ENCODE measurements at places on chromosomes 1 and 21.

DNA sequence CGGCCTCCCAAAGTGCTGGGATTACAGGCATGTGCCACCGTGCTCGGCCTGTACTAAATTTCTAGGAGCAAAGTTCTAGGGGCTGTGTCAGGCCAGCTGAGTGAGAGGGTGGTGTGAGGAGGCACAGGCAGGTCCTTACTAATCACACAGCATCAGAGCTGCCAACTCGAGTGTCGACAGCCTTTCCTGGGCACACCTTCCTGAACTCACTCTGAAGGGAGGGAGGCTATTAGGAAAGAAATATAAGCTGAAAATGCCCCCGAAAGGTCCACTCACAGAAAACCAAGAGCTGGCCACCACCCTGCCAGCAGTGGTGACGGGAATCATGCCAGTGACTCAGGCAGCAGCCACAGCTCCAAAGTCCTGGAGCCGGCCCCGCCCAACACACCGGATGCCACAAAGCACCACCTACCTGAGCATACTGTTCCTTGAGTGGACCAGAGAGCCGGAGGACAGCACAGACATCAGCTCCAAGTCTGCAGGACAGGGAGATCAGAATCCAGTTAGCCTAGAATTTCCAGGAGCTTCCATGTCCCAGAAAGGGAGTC, 4.5 kb downstream of the PMVK start:
- no peak for DNase-seq

DNA sequence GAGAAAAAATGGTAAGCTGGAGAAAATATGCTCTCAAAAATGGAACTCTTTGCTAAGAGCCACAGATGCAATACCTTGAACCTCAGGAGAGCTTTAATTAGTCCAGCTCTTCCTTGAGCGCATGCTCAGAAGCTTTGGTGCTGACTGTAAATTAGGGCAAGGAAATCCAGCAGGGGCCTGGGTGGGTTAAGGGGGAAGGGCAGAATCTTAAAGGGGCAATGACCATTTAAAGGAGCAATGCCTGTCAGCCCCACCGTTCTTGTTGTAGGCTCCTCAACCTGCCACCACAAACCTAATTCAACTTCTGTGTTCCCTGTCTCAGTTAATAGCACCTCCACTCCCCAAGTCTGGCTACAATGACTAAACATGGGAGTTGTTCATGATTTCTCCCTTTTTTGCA, 6.8 kb upstream of the SLC22A15 start:
- no peak for DNase-seq

DNA sequence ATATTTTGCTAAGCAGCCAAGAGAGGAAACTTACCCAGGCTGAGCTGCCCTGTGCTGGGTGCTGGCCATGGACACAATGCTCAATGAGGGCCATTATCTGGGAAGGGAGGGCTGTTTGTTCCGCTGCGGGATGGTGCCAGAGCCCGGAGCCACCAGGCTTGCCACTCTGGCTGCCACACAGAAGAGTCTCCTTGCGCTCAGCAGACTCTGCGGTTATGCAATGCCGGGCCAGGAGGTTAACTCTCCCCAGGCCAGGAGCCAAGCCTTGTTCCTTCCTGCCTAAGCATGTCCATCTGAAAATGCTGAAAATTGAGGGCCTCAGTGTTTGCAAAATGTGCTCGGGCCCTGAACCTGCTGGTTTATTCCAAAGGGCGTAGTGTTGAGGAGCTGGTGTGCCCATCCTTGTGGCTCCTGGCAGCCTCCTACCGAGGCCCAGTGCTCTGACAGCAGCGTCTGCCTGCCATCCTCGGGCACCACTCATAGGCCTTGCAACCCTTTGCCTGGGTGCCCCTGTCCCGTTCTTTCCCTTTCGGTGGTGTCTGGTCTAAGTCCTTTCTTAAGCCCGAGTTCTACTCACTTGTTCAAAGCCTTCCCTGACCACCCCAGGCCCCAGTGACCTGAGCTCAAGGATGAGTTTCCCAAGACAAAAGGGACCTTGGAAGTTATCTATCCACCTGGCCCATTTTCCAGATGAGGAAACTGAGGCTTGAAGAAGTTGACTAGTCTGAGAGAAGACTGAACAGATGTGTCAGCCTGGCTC, 133.8 kb upstream of the EDN2 start:
- DNase-seq, result no peak

GRCh38 chr1:238648751-238649150, 737.6 kb upstream of the CHRM3 start:
- no peak for DNase-seq

GRCh38 chr1:153883223-153883622, 39.5 kb downstream of the GATAD2B start:
- no peak for DNase-seq

GRCh38 chr1:208243527-208243966, 637 bp downstream of the PLXNA2 start:
- no peak for DNase-seq

DNA sequence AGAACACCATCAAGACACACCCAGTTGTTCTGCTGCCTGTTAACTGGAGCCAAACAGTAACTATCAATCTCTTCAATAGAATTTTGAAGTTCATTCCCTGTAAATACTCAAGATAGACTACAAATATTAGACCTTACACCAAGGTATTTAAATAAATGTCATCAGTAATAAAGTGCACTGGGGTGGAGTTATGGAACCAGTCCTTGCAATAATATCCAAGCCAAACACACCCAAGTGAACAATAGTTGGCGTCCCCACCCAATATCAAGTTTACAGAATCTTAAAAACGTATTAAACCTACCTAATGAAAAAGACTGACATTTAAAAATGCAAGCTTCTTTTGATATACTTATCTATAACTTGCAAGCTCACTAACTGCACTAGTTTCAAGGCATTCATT, 2.7 kb downstream of the SERBP1 start:
- DNase-seq, result no peak

DNA sequence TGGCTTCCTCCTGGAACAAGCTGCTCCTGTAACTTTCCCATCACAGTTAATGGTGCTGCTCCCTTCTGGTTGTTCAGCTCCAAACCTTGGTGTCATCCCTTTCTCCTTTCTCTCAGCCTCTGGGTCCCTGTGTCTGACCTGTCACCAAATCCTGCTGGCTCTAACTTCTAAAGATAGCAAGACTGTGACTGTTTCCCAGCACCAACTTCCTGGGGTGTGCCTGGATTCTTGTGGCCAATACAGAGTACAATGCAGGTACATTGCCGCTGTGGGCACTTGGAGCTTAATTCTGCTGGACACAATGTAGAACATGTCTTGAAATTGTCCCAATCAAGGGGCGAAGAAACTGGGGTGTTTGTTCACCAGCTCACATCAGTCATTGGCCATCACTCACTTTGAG, 156.7 kb upstream of the CSF3R start:
- no peak for DNase-seq

GRCh38 chr1:12617901-12618660, at the start of gene DHRS3:
TSS of gene DHRS3 (minus strand) at chr1:12618210. CDS start at chr1:12617348, 862 bp downstream.
- DNase-seq, result no peak

DNA sequence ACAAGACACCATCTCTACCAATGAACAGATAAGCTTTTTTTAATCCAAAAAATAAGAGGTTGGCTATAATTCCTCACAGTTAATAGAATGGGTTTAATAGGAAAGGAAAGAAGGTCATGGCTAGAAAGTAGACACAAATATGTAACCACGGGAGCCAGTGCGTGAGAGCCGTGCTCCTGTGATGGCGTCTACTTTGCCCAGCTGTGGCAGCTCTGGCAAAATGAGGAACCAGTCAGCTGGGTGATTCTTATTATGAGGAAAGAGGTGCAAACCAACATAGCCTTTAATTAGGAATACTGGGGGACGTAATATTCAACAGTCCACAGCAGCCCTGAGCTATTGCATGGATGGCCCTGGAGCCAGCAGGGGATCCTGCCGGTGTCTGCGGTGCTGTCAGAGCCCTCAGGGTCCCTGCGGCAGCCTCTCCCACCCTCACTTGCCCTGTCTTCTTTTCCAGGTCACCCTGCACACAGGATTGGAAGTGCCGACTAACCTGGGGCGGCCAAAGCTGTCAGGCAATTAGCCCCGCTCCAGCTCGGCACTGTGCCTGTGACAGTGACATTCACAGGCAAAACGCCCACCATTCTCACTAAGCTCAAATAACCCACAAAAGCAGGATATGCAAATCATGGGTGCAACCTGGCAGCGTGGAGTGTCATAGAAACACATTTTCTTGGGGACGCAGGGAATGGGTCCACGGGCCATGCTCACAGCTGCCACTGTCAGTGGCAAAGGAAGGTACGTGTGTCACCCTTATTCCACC, 25.9 kb upstream of the GNPAT start:
- no peak for DNase-seq

- DNase-seq, result no peak
Observed at GRCh38 chr1:223873044-223873443, 27.3 kb upstream of the TP53BP2 start.

DNA sequence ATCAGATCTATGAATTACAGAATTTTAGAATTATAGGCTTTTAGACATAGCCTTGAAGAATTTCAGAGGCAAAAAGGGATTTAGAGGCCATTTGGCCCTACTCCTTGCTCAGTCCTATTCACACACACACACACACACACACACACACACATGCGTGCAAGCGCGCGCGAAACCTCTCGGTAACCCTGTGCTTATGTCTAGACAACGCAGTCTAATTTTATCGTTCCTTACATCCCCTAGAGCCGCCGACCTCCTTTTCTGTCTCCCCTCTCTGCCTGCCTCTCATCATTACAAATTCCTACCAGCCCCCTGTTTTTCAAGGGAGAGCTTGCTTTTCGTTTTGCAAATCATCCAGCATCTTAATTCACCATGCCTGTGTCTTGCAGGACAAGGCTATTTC, 252.1 kb downstream of the FOXD2 start:
- no peak for DNase-seq

DNA sequence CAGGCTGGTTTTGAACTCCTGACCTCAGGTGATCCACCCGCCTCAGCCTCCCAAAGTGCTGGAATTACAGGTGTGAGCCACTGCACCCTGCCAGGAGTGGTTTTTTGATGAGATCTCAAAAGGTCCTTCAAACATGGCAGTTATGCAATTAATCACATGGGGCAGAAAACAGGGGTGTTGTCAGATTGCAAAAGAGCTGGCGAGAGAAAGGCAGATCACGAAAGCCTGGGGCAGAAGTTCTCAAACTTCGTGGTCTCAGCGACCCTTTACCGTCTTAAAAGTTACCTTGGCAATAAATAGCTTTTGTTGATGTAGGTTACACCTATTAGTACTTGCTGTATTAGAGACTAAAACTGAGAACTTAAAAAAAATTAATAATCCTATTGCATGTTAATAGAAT, 16.1 kb downstream of the CNR2 start:
- no peak for DNase-seq

- DNase-seq, result no peak
Observed at GRCh38 chr1:50458507-50458906, 35.3 kb upstream of the DMRTA2 start.

DNA sequence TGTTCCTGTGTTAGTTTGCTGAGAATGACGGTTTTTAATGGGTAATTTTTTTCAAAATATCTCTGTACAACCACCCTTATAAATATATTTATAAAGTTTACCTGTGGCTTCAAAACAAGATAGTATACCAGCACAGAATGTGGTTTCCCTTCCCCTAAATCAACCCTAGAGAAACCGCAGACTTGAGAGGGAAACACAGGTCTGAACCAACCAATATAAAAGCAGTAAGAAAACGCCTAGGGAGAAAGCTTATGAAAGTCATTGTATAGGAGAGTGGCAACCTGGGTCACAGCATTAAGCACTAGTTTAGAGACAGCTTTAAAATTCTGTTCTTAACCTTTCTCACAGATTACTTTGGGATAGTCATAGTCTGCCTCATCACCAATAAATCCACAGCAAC, 180.6 kb upstream of the LHX8 start:
- no peak for DNase-seq

DNA sequence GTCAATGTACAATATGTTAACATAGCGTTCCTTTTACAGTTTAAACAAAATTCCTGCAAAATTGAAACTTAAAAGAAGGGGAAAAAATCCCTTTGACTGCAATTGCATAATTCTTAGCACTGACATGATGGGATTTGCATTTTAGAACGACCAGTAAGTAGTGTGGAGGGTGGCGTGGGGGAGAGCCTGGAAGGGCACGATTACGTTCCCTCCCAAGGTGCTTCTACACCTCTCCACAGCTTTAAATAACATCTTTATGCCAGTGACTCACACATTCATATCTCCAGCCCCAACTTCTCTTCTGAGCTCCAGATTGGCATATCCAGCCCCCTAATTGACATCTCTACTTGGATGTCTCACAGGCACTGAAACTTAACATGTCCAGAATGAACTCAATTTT, 64.3 kb downstream of the OLFML3 start:
- DNase-seq, result no peak

- no peak for DNase-seq
Observed at GRCh38 chr1:241411056-241411775, 54.2 kb upstream of the RGS7 start.

DNA sequence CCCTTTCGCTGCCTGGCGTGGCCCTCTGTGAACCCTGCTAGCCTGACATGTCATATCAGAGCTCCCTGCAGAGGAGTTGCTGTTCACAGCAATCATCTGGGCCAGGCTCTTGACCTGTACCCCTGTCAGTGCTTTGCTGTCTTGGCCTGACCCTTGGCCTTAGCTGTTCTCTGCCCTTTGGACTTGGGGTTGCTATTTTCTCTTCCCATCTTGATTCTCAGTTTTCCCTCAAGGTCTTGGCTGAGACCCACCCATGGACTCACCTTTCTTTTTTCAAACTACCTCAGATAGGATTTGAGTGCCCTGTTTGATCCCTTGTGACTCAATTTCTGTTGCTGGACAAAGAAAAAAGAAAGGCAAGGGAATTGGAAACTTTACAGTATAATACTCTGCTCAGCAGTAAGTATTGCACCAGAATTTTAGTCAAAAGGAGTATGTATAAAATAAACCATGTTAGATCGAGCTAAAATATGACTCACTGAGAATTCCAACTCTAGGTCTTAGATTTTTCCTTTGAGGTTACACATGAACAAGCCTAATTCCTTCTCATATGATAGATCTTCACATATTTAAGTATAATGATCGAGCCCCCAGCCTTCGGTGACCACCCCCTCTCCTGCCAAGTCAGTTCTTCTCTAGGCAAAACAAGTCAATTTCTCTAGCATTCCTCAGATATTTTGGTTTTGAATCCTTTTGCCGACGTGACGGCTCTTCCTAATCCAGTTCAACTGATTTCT, 110.5 kb downstream of the NGF start:
- DNase-seq, result no peak
